ENCODE measurements at places on chromosomes 7 and 10.

DNA sequence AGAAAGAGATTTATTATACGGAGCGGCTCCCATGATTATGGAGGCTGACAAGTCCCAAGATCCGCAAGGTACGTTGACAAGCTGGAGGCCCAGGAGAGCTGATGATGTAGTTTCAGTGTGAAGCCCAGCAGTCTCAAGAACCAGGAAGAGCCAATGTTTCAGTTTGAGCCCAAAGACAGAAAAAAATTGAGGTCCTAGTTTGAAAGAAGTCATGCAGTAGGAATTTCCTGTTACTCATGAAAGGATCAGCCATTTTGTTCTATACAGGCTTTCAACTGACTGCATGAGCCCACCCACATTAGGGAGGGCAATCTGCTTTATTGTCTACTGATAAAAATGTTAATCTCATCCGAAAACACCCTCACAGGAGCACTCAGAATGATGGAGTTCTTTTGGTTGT lies 51.5 kb downstream of the CCDC71L start:
- no peak for DNase-seq

DNA sequence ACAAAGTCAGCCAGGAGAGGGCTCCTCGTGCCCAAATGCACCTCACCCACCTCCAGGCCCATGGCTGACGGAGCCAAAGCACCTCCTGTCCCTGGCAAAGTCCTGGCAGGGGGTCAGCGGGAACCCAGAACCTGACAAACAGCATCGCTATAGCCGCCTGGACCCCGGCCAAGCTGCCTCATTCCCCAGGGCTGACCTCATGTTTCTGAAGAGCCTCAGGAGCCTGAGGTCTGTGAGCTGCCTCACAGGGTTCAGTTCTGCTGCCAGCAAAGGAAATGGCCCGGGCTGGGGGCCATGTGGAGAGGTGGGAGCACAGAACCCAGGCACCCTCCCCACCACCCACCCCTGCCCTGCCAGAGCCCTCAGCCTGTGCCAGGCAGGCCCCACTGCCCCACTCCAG lies 4.2 kb upstream of the NANOS1 start:
- no peak for DNase-seq

DNA sequence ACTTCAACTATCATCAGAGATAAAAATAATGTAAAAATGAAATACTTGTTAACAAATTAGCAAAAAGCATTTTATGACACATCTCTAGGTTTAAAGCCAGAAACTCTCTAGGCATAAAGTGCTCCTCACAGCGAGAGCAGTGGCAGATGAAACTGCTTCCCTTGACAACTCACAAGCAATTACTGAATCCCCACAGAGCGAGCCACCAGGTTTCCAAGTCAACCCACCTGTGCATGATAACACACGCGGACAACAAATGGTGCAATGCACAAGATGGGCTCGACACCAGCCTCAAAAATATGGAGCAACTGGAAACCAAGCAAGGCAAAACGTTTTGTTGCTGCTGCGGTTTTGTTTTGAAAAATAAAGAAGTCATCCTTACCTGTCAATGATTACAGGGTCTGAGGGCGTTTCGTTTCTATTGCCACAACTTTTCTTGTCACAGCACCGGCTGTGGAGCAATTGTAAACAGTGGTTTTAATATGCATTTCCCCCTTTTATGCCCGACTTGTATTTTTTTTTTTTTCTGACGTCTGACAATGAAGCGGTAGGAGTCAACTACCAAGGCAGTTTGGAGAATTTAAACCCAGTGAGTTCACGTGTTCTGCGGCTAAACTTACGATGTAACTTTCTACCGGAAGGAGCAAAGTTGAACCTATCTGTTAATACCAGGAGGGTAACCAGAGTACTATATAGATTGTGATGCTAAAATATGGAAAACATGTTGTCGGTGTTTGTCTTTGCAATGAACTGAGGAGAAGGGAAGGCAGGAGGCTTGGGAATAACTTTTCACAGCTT lies 7.0 kb downstream of the EBF3 start:
- DNase-seq, result no peak

DNA sequence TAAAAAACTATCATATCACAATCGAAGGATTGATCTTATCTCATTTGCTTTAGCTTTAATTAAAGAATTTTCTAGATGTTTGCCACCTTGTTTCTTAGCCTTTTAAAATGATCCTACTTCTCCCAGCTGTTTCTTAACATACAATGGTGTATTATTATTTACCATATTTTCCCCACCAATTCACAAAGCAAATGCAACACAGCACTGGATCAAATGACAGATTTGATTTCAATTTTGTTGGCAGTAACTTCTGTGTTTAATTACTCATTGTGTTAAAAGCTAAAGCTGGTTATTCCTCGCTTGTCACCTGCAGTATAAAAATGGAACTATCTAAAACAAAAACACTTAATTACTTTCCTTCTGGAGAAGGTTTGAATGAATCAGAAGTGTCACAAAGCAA lies 19.6 kb downstream of the SVIL start:
- DNase-seq, result no peak

GRCh38 chr10:75617485-75618155 lies 186.2 kb downstream of the LRMDA start:
- DNase-seq, result no peak

DNA sequence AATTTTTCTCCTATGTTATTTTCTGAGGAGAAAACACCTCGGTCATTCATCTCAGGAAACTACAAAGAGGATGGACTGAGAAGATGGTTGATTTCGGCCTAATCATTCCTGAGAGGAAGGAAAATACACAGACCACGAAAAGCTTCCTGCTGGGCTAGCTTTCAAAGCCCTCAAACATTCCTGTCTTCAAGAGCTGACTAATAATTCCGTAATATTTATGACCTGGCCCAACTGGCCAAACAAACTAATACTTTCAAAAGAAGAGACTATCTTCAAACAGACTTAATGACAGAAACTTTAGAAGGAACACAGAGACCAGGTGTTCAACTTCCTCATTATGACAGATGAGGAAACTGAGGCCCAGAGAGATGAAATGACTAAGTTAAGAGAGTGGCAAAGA lies 215.1 kb upstream of the FRMD4A start:
- DNase-seq, result no peak
